NCI-H82 (cell line): ENCODE measurements at places on chromosomes 6 and 20.

- peak; percentile 73 for DNase-seq
Observed at GRCh38 chr6:147868427-147869190, 360.1 kb downstream of the SAMD5 start.

DNA sequence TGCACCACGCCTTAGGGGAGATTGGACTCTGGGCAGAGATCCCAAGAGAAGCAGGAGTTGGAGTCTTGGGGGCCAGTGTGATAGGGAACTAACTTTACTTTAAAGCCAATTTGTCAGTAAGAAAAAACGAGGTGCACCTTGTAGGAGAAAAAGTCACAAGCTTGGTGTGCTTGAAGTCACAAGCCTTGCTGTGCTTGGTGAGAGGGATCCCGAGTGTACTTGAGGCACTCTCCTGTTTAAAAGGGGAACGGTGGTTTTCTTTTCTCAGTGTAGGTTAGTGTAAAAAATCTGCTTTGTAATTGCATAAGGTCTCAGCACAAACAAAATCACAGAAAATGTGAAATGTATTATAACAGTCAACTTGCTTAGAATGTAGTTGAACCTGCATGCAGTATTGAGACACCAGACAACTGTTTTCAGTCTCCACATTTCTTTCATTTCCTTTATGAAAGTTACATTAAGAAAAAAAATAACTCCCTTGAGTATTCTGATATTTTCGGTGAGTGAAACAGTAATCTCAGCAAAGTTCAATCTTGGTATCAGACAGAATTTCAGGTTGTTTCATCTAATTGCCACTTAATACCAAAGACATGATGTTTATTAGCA, 111.1 kb upstream of the DUSP22 start:
- no peak for DNase-seq

GRCh38 chr6:100344321-100344720, 120.4 kb downstream of the SIM1 start:
- DNase-seq: no peak

GRCh38 chr20:53306192-53306805, 287.3 kb downstream of the ZNF217 start:
- DNase-seq: no peak

DNA sequence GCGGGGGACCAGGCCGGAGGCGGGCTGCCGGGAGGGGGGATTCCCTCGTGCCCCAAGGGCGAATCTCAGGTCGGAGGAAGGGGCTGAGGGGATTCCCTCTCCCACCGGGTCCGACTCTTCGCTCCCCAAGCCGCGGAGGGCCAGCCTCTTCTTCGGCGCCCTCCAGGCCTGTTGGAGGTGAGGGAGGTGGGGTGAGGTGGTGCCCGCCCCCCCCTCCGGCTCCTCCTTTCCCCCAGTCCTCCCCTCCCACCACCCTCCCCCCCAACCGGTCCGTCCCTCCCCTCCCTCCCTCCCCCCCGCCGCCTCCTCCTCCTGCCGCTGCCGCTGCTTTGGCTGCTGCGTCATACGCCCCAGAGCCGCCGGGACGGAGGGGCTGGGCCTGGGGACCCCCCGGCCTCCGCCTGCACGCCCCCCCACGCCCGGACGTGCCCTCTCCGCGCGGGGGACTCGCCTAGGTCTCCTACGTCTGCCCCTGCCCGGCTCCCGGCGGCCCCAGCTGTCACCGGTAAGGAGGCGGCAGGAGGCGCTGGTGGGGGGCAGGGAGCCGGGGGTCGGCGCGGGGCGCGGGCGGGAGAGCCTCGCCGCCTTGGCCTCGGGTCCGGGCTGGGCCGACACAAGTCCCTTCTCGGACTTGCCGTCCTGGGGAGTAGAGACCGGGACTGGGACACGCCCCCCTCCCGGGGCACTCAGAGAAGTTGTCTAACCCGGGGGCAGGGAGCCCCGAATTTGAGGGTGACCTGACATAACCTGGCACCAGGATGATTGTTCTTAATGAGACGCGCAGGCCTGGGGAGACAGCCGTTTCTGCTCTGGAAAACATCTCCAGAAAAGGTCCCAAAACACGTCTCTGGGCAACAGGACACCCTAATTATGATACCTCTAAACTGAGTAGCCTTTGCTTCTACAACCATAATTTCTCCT, at the start of gene PHF1:
TSS of gene PHF1 (plus strand) at position 304 of the 921 bp plus-strand sequence. CDS start 1,250 bp downstream, outside the sequence.
- DNase-seq: peak; percentile 89

DNA sequence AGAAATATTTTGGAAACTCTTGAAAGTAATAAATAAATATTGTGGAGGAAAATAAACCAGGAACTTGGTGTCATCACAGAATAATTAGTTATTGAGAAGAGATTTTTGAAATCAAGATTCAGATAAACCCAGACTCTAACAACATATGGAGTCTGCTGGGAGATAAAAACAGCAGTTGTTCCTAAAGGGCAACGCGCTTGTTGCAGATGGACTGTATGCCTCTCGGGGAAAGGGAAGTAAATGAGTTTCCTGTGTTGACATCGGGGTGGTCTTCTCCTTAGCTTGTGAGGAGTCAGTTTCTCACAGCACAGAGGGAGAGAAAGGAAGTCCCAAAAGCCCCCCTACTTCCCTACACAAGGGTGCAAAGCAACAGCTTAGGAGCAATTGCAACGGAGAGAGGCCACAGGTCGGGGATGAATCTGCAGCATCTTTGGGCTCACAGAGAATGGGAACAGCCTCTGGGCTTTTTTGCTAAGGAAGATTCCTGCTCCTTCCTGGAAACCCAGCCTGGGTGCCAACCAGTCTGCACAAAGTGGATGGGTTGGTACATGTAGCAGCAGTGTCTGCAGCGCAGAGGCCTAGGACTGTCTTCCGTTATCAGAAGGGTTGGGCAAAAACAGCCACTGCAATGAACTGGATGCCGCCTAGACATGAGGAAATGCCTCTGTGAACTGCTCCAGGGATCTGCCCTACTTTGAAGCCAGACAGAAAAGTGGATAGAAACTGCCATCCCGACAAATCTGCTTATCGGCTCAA, 603.0 kb upstream of the NRSN1 start:
- DNase-seq: peak; percentile 91

GRCh38 chr20:37020636-37021035, 69.1 kb upstream of the SAMHD1 start:
- no peak for DNase-seq

DNA sequence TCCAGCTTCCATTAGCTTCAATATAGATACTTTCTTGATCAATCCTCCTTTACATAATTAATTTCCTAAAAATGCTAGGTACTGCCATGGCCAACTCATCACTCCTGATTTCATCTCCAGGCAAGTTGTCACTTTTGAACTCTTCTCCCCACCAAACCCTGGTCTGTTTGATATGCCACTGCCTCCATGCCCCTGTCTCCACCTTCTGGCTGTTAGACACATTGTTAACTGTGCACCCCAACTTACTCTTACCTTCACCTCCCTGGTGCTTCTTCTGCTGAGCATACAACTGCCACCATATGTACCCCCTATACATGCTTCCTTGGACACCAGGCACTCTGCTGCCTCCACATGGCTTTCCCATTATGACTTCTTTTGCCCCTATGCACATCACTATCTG, 21.9 kb upstream of the AIG1 start:
- no peak for DNase-seq

DNA sequence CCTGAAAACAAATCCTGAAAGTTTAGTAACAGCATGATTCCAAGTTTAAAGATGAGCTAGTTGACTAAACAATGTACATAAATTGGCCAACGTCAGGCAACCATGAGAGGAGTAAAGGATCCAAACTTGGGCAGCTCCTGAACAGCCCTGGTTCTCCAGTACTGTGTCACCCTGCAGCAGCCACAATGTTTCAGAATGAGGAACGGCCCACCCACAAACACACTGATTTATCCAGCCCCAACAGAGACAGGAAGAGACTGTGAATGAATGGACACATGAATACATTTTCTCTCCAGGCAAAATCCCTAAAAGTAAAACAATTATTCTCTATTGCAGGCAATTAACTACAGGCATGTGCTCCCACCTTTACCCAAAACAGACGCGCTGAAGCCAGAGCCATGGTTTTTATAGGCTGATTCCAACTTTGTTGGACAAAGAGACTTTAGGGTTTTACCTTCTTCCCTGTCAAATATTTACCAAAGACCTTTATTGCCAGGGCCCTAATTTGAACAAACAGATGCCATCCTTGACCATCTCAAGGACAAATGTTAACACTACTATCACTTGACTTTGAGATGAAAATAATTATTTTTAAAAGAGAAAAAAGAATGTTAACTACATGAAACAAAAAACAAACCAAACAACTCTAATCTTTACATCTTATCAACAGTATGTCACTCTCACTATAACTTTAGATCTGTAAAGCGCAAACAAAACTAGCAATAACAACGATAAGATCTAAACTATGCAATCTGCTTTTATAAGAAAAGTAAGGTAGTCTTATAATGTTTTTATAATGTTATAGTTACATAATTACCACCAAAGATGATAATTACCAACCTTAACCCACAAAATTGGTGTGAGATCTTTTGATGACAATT, 22.9 kb downstream of the CNKSR3 start:
- DNase-seq: no peak

DNA sequence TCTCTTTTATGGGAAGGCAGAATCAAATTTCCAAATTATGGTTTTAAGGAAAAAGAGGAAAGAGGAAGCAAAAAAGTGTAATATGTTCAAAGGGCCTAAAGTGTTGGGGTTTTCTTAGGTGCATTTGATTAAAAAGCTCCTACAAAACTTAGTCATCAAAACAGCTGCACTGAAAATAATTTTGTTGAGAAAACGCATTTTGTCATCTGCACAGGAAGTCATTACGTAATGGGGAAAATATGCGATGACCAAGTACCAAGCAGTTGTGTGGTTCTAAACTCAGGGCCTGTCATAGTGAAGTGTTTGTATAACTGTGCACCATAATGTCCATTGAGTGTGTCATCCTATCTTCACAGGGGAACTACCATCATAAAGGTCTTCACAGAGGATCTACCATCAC, 15.6 kb downstream of the HAO1 start:
- no peak for DNase-seq

- no peak for DNase-seq
Observed at GRCh38 chr6:14212020-14212419, 94.4 kb downstream of the CD83 start.

DNA sequence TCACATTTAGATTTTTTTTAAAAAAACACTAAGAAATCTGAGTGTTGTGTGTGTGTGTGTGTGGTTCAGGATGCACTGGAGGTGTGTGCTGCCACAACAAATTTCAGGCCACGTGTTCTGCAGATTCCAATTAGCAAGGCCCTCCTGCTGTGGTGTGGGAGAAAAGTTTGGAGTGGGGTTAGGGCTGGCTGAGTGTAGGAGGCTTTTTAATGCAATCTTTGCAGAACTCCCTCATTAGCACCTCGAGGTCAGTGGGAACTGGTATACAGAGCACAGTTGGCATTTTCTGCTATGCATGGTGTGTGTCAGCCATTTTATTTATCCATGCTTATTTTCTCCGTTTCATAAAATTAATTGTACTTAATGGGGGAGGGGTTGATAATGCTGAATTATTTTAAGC, 187.6 kb downstream of the SOX4 start:
- no peak for DNase-seq

DNA sequence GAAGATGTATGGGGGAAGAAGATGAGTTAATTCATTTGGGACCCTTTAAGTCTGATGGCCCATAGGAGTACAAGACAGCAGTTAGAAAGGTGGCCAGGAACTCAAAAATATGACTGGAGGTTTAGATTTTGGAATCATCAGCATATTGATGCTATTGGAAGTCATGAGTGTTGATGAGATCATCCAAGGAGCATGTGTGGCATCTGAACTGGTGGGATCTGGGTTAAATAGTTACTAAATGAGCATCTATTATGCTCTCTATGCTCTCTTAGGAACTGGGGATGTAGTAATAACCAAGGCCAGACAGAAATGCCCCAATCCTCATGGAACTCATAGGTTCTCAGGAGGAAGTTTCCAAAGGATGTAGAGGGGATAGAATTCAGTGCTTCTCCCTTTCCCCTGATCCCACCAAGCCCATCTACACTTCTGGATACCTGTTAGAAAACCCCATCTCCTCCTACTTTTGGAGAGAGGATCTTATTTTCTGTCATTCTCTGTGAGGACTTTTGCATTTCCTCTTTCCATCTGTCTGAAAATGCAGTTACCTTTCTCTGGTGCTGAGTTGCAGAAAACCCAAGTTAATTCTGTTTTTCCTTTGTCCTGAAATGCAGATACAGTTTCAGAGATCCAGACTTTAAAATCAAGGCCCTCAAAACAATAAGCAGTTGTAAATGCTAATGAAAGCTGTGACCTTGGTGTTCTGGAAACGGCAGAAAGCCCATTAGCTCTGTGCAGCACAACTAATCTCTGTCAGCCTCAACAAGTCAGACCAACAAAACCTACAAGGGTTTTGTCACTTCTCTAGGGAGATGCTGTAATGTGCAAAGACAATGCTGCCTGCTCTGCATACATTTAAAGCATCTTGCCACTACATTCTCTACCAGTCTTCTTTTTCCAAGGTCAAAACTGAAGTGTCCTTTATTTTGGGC, 65.8 kb downstream of the TBC1D7 start:
- no peak for DNase-seq

DNA sequence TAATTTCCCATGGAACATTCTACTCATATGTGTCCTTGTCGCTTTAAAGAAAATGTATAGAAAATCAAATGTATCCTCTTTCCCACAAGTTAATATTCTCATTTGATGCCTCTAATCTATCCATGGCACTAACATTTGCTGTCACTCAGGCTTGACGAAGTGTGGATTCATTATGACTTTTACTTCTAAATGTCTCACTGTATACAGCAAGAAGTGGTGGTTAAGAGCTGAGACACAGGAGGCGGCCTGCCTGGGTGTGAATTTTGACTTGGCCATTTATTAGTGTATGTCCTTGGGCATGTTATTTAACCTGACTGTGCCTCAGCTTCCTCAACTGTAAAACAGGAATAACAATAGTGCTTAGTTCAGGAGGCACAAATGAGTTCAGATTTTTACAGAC, 70.0 kb downstream of the TRMT6 start:
- DNase-seq: no peak

DNA sequence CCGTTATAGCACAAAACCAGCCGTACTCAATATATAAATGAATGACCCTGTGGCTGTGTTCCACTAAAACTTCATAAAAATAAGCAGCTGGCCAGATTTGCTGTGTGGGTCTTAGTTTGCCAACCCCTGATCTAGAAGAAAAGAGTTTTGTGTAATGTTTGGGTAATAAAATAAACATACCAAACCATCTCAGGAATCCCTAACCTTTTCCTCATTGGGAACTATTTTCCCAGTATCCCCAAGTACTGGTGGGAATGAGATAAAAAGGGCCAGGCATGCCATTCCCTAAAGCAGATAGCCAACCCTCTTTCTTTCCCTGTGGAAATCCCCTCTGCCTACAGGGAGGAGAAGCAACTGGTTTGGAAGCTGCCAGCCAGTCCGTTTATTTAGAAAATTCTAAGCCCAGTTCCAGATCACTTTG, 169.1 kb upstream of the AKAP12 start:
- DNase-seq: no peak
